Renal pelvis (tissue), 12 donors: ENCODE measurements at places on chromosomes 12 and 14. TPM values are rescaled to one million over a fixed set of nuclear protein-coding genes. Genes with fewer than 3 reads are reported as not detected.

DNA sequence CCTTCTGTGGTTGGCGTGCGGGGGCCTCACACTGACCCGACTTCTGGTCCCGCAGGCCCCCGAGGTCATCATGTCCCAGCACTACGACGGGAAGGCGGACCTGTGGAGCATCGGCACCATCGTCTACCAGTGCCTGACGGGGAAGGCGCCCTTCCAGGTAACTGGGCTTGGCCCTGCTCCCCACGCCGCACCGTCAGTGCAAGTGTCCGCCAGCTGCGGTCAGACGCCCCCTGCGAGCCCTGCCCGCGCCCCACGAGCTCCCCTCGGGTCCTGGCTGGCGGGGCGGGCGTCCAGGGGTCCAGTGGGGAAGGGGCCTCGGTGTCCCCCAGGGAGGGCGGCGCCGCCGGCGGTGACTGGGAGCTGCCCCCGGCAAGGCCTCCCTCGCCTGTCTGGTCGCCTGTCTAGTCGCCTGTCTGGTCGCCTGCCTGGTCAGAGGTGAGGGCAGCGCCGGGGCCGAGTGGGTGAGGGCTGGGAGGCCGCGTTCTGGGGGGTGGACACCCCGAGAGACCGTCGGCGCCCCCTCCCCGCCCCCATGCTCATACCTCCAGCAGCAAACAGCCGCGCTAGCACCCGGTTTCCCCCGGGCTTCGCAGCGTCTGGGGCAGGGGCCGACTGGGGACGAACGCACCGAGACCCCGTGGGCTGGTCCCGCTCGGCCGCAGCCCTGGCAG is 14.8 kb downstream of the ULK1 start:
- DNase-seq = no peak

CTSG gene
- polyA plus RNA-seq = 0.25 TPM

RNASE1 gene
- polyA plus RNA-seq = 145 TPM

DNA sequence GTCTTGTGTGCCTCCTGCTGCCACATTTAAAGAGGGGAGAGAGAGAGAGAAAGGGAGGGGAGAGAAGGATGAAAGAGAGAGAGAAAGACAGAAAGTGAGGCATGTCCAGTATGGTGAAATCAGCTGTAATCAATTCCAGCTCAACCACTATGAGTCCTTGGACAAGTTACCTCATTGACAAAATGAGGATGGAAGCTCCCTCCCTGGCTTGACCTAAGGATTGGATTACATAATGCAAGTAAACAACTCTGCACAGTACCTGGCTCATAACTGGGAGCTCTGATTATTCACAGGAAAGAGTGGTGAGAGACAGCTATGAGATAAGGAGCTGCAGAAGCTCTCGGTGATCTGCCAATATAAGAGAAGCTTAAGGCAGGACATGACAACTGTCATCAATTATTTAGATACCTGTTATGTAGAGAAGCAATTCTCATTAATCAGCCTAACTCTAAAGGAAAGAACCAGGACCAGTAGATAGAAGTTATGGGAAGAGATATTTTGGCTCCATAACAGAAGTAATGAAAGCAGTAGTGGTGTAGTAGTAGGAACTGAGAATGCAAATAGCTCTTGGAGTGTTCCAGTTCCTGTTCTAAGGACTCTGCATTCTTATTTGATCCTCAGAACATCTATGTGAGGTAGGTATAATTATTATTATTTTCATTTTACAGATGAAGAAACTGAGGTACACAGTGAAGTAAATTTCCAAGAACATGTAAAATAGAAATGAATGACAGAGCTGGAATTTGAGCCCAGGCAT is 791.6 kb downstream of the DIO2 start:
- no peak for DNase-seq

CCDC198 gene
- 392 TPM for polyA plus RNA-seq
